ENCODE measurements at places on chromosomes 7 and 10. TPM values are rescaled to one million over a fixed set of nuclear protein-coding genes. Genes with fewer than 3 reads are reported as not detected.

Gene CCDC172
- total RNA-seq = not detected

Gene GRM8
- not detected for total RNA-seq

Gene RALA
- 36.8 TPM for total RNA-seq

Gene OR2A42
- total RNA-seq = not detected

Gene CDC14C
- not detected for total RNA-seq

Gene CCDC186
- 14.3 TPM for total RNA-seq

Gene ZNF853
- total RNA-seq = 13.5 TPM

Gene NHLRC2
- 22.8 TPM for total RNA-seq

Gene ACHE
- total RNA-seq = 0.35 TPM

Gene BCL7B
- 70.4 TPM for total RNA-seq

Gene LAMB1
- 236 TPM for total RNA-seq

Gene TMEM273
- total RNA-seq = 2.2 TPM

Gene CYP2E1
- total RNA-seq = 3.0 TPM

Gene JCAD
- 30.5 TPM for total RNA-seq

Gene TMEM184A
- total RNA-seq = 21.4 TPM

Gene MAGI2
- 1.6 TPM for total RNA-seq

Gene GRID2IP
- 1.3 TPM for total RNA-seq

Gene DLG5
- total RNA-seq = 81.7 TPM

Gene ZEB1
- 1.4 TPM for total RNA-seq

Gene RAPGEF5
- total RNA-seq = 16.6 TPM

Gene COBL
- 49.4 TPM for total RNA-seq

Gene GPNMB
- total RNA-seq = 13.3 TPM

Gene UBE3C
- 77.6 TPM for total RNA-seq

Gene RARRES2
- not detected for total RNA-seq

All from PC-9 (cell line).